HT1080 (cell line): ENCODE measurements at places on chromosomes 5 and 9. TPM values are rescaled to one million over a fixed set of nuclear protein-coding genes. Genes with fewer than 3 reads are reported as not detected.

The ALDH7A1 gene
- 25.0 and 46.2 TPM in 2 replicates for total RNA-seq

The ADRB2 gene
- 0.11 and 0.17 TPM in 2 replicates for total RNA-seq

The ELOVL7 gene
- 2.6 and 4.4 TPM in 2 replicates for total RNA-seq

The GRHPR gene
- 139 and 149 TPM in 2 replicates for total RNA-seq

The PPP3R2 gene
- not detected in 2 replicates for total RNA-seq

The ST8SIA4 gene
- total RNA-seq, result not detected in 2 replicates
